ENCODE measurements at places on chromosomes 1 and 21. TPM values are rescaled to one million over a fixed set of nuclear protein-coding genes. Genes with fewer than 3 reads are reported as not detected.

Gene PLCH2
- total RNA-seq, result 43.4 TPM

- H3K27me3 ChIP-seq, result no peaks in the 10 kb centered on the region
- H3K27ac ChIP-seq, result no peak overlapping the region
- H3K36me3 ChIP-seq, result no peaks in the 10 kb centered on the region
- no peak overlapping the region for H3K4me3 ChIP-seq
Measured at GRCh38 chr21:44503901-44504399, 36.0 kb downstream of the KRTAP10-1 start.

GRCh38 chr1:117017062-117017461, 15.5 kb downstream of the CD101 start:
- peaks cover 13% of the 10 kb centered on the region for H3K4me1 ChIP-seq
- H3K27ac ChIP-seq, result no peak overlapping the region
- peaks cover 5% of the 10 kb centered on the region for H3K36me3 ChIP-seq
- no peaks in the 10 kb centered on the region for H3K27me3 ChIP-seq

Gene TMPRSS15
- not detected for total RNA-seq

- no peak for DNase-seq
- no peak overlapping the region for H3K27ac ChIP-seq
- H3K36me3 ChIP-seq, result no peaks in the 10 kb centered on the region
- no peak overlapping the region for H3K4me3 ChIP-seq
Measured at GRCh38 chr1:41935226-41935625, 16.5 kb upstream of the HIVEP3 start.

- DNase-seq, result no peak
- no peak overlapping the region for H3K27ac ChIP-seq
- H3K36me3 ChIP-seq, result no peaks in the 10 kb centered on the region
- H3K4me3 ChIP-seq, result no peak overlapping the region
Measured at GRCh38 chr1:182255494-182255893, 136.1 kb downstream of the GLUL start.

DNA sequence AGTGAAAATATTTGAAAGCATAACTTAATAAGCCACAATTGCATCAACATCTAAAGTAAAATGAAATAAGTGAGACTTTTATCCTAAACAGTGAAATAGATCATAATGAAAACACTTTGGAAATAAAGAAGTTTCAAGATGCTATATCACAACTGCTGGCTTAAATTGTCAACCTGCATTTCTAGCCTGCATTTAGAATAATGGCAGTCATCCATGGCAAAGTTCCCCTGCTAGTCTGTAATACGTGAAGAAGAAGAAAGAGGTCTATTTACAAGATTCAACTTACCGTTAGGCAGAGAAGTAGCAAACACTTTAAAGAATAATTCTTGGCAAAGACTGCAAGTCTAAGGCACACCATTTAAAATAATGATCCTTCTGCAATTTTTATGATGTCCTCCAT, 133.6 kb downstream of the DPYD start:
- DNase-seq, result no peak
- no peak overlapping the region for H3K4me3 ChIP-seq
- H3K4me1 ChIP-seq, result peaks cover 23% of the 10 kb centered on the region
- H3K27ac ChIP-seq, result no peak overlapping the region

Gene FCGR3A
- not detected for total RNA-seq

Gene CYP4B1
- not detected for total RNA-seq

DNA sequence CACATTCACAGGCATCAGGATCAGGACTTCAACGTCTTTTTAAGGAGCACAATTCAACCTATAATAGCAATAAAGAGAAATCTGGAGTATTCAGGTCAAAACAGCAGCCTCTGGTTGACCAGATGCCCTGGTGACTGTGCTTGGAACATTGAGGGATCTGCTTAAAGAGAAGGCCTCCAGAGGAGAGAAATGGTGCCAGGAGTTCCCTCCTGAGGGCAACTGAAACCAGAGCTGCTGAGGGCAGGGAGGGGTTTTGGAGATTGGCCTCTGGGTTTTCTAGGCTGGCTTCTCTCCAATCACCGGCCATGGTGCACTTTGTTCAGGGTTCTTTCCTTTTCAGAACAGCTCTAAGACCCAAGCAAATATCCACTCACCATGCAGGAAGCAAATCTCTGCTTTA, 190.7 kb upstream of the KIAA0040 start:
- H3K4me3 ChIP-seq, result no peak overlapping the region
- H3K27ac ChIP-seq, result no peak overlapping the region
- no peaks in the 10 kb centered on the region for H3K27me3 ChIP-seq
- no peaks in the 10 kb centered on the region for H3K4me1 ChIP-seq
- no peaks in the 10 kb centered on the region for H3K36me3 ChIP-seq

Gene CIART
- 2.2 TPM for total RNA-seq

DNA sequence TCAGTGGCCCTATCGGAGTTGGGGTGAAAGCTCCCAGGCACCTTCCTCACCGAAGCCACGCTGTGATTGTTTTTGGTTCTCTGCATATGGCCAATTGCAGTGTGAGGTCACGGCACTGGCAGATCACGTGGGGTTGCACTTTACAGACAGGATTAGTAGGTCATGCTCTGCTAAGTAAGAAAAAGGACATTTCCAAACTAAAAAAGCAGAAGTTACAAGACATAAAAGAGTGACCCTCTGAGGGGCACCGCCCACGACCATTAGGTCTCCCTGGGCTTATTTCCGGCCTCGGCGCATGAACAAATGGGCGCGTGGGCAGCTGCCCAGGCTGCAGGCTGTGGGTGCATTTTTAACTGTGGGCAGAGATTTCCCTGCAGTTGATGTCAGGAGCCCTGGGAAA, 2.0 kb downstream of the CAPN9 start:
- no peaks in the 10 kb centered on the region for H3K27me3 ChIP-seq
- no peak overlapping the region for H3K27ac ChIP-seq
- no peaks in the 10 kb centered on the region for H3K4me1 ChIP-seq
- no peaks in the 10 kb centered on the region for H3K36me3 ChIP-seq
- no peak overlapping the region for H3K4me3 ChIP-seq

DNA sequence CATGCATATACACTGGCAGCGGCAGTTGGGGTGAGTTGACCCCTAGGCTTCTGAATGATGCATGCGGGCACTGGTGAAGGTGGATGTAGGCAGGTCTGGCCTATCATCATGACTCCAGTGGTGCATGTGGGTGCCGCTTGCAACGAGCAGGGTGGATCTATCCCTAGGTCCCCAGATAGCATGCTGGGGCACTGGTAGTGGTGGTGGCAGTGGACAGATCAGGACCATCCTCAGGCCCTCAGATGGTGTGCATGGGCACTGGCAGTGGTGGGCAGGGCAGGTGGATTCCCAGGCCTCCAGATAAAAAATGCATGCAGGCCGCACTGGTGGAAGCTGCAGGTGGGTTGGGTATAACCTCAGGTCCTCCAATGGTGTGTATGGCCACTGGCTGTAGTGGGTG, 52.4 kb downstream of the CATSPERE start:
- H3K4me3 ChIP-seq, result no peak overlapping the region
- H3K27me3 ChIP-seq, result no peaks in the 10 kb centered on the region
- no peaks in the 10 kb centered on the region for H3K4me1 ChIP-seq

GRCh38 chr1:91548376-91549040, 47.9 kb downstream of the CDC7 start:
- DNase-seq, result peak; percentile 68
- peak overlapping the region; percentile 54 for H3K4me3 ChIP-seq
- peak overlapping the region; percentile 59 for H3K27ac ChIP-seq
- H3K27me3 ChIP-seq, result no peaks in the 10 kb centered on the region

GRCh38 chr1:187411118-187411517, 582.4 kb downstream of the PLA2G4A start:
- H3K4me3 ChIP-seq, result no peak overlapping the region
- no peak for DNase-seq
- no peaks in the 10 kb centered on the region for H3K27me3 ChIP-seq
- no peaks in the 10 kb centered on the region for H3K36me3 ChIP-seq
- no peak overlapping the region for H3K27ac ChIP-seq

Gene TSPAN2
- 5.0 TPM for total RNA-seq

Gene KCNC4
- 16.4 TPM for total RNA-seq

Gene HIVEP3
- total RNA-seq, result 17.2 TPM

GRCh38 chr1:161200421-161200991, 1.7 kb upstream of the ADAMTS4 start:
- DNase-seq, result peak; percentile 34
- H3K4me3 ChIP-seq, result peak overlapping the region; percentile 61
- H3K27ac ChIP-seq, result peak overlapping the region; percentile 90
- peaks cover 52% of the 10 kb centered on the region for H3K4me1 ChIP-seq
- peaks cover 15% of the 10 kb centered on the region for H3K36me3 ChIP-seq

- H3K4me3 ChIP-seq, result no peak within 1 kb of the TSS
- no peaks in the 10 kb centered on the region for H3K4me1 ChIP-seq
- H3K36me3 ChIP-seq, result no peaks in the 10 kb centered on the region
- peaks cover 2% of the 10 kb centered on the region for H3K27me3 ChIP-seq
- no peak for DNase-seq
- no peak within 1 kb of the TSS for H3K27ac ChIP-seq
Measured at GRCh38 chr1:108712606-108713150, at the start of gene FNDC7. TSS of gene FNDC7 (plus strand) at chr1:108712908. CDS start at chr1:108712934, 26 bp downstream.

Gene GFI1
- total RNA-seq, result 3.0 TPM

Gene CD34
- 1.9 TPM for total RNA-seq

DNA sequence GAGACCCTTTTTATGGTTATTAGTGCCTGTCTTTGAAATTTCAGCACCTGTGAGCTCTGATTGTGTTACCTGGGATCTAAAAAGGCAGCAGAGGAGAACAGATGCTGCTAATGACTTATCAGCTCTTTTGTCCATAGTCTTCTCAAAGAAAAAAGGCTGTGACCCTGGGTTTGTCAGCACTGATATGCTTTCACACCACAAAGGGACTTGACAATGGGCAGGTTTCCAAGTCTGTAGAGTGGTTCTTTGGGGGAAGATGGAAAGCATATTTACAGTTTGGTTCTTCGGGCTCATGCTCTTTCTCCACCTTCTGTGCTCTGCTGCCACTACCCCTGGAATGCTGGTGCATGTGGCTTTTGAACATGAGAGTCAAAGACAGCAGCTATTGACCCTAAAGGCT, 32.0 kb downstream of the DNAJC6 start:
- H3K4me1 ChIP-seq, result no peaks in the 10 kb centered on the region
- H3K36me3 ChIP-seq, result no peaks in the 10 kb centered on the region
- no peak overlapping the region for H3K27ac ChIP-seq
- no peak for DNase-seq

DNA sequence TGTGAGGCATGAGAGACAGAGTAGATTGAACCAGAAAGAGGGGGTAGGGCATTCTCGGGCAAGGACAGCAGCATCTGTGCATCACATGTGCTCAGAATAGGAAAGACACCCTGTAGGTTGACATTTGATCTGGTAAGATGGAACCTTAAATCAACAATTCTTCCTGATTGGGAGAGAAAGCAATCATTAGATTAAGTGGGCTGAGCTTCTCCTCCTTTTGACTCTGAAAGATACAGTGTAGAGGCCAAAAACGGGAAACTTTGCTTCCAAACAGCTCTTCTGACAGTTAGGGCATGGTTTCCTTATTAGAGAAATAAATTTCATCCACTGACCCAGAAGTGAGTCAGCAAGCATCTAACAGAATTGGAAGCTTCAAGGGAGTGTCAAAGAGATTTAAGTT, 9.7 kb downstream of the KIF14 start:
- H3K27me3 ChIP-seq, result no peaks in the 10 kb centered on the region
- DNase-seq, result no peak
- no peaks in the 10 kb centered on the region for H3K4me1 ChIP-seq
- H3K27ac ChIP-seq, result no peak overlapping the region
- no peak overlapping the region for H3K4me3 ChIP-seq
- no peaks in the 10 kb centered on the region for H3K36me3 ChIP-seq

- H3K4me3 ChIP-seq, result no peak overlapping the region
- no peaks in the 10 kb centered on the region for H3K36me3 ChIP-seq
- H3K27me3 ChIP-seq, result no peaks in the 10 kb centered on the region
- no peaks in the 10 kb centered on the region for H3K4me1 ChIP-seq
- DNase-seq, result no peak
Measured at GRCh38 chr1:14094611-14095400, 394.8 kb downstream of the PRDM2 start.

Gene SYTL1
- total RNA-seq, result 191 TPM

Gene SVBP
- 24.4 TPM for total RNA-seq

Gene IGSF9
- not detected for total RNA-seq

GRCh38 chr21:41600556-41600955, 92.6 kb upstream of the TMPRSS2 start:
- DNase-seq, result no peak
- H3K27ac ChIP-seq, result no peak overlapping the region
- H3K4me1 ChIP-seq, result no peaks in the 10 kb centered on the region
- no peak overlapping the region for H3K4me3 ChIP-seq
- H3K36me3 ChIP-seq, result no peaks in the 10 kb centered on the region
